ENCODE measurements at places on chromosomes 4 and X.

GRCh38 chr4:168540086-168540485, 43.2 kb downstream of the PALLD start:
- DNase-seq = no peak

DNA sequence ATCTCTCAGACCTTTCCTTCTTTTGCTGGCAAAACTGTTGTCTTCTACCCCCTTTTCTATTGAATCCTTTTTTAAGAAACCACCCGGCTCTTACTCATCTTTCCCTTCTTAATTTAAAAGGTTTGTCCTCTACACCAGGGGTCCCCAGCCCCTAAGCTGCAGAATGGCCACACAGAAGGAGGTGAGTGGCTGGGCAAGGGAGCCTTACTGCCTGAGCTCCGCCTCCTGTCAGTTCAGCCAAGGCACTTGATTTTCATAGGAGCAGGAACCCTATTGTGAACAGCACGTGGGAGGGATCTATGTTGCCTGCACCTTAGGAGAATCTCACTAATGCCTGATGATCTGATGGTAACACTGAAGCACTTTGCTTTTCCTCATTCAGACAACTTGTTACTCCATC, 726.3 kb upstream of the INTU start:
- no peak for DNase-seq

- no peak for DNase-seq
These were observed 52.2 kb upstream of the C1QTNF7 start for GRCh38 chr4:15375667-15376066.

DNA sequence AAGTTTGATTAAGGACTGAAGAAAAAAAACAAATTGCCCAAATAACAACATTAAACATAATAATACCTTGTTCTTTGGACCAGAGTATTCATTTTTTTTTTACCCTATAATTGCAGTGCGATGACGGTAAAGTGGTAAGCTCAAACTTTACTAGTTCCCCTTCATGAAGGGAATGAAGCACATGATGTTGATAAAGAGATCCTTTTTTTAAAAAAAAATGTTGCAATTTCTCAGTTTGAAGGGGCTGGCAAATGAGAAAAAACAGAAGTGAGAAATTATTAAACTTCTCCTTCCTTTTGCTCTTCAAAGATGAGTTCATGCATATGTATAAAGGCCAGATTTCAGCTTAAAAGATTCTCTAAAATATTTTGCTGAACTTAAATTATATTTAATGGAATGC, 231.7 kb downstream of the C4orf33 start:
- no peak for DNase-seq

DNA sequence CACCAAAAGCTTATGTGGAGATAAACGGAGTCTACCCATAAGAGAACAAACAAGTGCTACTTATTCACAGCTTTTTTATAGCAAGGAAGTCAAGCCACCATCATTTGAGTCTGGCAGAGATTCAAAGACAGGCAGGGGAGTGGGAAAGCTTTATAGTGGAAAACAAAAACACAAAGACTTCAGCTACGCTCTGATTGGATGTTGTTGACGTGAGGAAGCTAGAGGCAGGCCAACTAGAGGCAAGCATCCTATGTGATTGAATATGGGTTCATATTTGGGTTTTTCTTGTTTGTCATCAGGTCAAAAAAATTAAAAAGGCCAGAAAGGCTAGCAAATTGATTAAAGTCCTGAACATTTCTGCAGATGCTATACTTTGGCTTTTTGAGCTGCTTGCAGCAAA, 719 bp upstream of the TCEAL4 start:
- no peak for DNase-seq

DNA sequence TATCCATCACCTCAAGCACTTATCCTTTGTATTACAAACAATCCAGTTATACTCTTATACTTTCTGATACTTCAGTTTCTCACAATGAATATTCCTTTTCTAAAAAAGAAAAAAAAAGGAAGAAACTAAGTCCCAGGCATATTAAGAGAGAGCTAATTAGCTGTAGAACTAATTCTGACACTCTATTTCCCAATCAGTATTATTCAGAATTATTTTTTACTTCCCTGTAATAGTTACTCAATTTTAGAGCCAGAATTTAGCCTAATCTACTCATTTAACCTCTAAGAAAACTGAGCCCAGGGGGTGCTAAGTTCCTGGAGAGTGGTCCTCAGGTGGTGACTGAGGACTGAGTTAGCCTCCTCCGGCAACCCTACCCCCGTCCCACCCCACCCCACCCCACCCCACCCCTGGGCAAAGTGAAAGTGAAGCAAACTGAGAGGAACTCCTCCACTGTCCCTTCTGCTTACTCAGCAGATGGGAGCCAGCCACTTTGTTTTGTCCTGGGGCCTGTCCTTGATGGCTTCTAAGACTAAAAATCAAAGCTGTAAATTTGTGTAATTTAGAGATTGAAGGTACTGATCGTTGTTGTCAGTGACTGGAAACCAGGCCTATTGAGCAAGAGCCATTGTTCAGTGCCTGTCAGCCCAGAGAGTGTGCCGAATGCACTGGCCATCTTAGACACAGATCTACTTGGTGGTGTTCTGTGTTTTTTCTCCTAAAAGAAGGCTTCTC, 162.1 kb downstream of the CBR4 start:
- no peak for DNase-seq

GRCh38 chrX:47745416-47745815, 86.4 kb upstream of the UXT start:
- DNase-seq = no peak

DNA sequence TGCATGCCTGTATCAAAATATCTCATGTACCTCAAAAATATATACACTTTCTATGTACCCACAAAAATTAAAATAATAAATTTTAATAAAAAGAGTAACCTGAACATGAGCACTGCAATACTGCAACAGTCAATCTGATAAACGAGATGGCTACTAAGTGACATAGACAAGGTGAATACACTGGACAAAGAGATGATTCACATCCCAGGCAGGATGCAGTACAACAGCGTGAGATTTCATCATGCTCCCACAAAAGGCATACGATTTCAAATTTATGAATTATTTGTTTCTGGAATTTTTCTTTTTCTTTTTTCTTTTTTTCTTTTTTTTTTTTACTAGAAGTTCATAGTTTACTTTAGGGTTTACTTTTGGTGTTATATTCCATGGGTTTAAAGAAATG, 12.2 kb upstream of the FGF16 start:
- no peak for DNase-seq

- DNase-seq = no peak
These were observed 1.1 kb upstream of the MANBA start for GRCh38 chr4:102761906-102762305.
